ENCODE measurements at places on chromosomes 4 and X.

- DNase-seq, result no peak
Measured at GRCh38 chr4:140020457-140021361, 133.3 kb downstream of the MAML3 start.

DNA sequence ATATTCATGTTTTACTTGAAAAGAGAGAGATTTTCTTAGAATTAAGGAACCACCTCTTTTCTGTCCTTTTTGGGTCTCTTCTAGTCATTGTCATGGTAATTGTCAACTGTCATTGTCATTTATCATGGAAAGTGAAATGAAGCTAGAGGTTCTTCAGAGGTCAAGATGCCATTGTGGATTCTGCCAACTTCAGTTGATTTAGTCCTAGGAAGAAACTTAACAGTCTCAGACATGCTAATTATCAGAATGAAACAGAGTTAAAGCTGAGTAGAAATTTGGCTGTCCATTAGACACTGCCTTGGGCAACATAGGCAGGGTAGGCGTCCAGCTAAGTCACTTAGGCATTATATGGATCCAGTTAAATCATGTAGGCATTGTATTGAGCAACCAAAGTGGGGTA lies 796.1 kb upstream of the ADGRL3 start:
- DNase-seq, result no peak

- DNase-seq, result no peak
Measured at GRCh38 chr4:119865389-119865788, 201.3 kb downstream of the MAD2L1 start.

GRCh38 chrX:74527350-74527749 lies 87.1 kb downstream of the RLIM start:
- DNase-seq, result no peak

DNA sequence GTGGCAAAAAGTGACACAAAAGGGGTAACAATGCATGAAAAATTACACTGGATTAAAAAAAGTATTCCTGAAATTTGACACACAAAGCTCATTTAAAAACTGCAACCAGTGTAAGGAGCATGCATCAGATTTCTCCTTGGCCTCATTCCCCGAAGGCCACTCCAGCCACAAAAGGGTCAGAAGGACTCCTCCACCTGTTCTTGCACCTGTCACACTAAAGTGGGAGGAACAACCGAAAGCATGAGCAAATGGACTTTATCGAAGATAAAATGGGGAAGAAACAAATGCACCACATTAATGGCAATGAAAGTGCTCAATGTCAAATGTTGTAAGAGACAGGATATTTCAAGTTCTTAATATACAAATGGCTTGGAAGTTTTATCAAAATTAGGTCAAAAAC lies 88.2 kb downstream of the ADGRA3 start:
- no peak for DNase-seq
